ENCODE measurements at places on chromosomes 16 and 17.

DNA sequence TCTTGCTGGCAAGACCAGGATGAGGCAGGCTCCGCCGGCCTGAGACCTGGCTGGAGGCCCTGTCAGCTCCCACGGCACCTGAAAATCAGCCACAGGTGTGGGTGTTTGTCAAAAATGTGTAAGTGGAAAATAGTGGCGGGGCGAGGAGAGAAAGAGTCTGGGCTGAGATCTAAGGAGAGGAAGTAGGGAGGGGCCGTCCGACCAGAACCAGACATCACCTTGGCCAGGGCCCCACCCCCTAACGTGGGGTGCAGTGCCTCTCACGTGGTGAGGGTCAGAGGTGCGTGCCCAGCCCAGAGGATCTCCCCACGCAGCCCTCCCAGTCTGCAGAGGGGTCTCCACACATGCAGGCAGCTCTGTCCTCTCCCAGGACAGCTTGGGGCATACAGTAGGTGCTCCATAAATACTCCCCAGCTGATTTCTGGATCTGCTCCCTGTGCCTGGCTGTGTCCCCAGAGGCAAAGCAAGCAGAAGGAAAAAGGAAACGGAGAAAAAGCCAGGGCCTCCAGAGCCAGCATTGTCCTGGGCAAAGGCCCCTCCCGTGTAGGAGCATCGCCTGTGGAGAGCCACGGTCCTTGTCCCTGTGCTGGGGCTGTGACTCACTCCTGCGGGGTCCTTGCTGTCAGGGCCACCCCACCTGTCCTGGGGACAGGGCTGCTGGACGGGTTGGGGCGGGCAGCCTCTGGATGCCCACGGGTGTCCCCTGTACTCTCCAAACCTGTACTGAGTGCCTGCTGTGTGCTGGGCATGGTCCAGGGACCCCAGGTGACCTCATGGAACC, 16.7 kb downstream of the ZFPM1 start:
- DNase-seq: no peak

DNA sequence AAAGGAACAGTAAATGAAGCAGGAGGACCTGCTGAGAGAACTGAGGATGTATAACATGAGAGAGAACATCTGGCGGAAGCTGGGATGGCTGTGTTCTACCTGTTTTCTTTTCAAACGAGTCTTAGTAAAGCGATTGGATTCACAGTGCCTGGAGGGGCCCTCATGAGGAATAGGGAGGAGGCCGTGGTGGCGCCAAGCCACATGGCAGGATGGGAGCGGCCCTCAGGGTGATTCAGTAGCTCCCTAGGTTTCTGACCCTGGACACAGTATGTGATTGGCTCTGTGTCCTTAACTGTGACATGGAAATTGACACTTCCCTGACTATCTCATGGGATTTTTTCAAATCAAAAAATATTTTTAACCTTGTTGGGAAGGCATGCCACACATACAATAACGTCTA, 32.1 kb downstream of the USP43 start:
- DNase-seq: peak; percentile 58

GRCh38 chr17:40345161-40345993, 19.2 kb downstream of the GJD3 start:
- no peak for DNase-seq

- no peak for DNase-seq
Measured at GRCh38 chr17:43559161-43559816, 13.1 kb upstream of the ETV4 start.

DNA sequence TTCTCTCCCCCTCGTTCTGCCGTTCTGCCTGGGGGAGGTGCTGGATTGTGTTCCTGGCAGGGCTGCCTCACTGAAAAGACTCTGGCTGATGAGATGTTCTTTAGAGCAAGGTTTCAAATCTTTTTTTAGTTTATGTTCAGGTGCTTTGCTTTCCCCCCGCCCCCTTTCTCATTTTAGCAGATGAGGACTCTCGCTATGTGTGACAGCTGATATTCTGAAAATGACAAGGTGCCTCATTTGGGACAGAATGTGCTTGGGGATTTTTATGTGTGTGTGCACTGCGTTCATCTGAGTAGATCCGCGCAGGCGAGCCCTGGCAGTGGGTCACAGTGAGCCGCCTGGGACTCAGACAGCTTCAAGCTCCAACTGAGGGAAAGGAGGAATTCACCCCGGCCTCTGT, 205.9 kb downstream of the HS3ST4 start:
- DNase-seq: no peak

GRCh38 chr17:47735536-47736011, 2.5 kb downstream of the TBX21 start:
- DNase-seq: no peak

DNA sequence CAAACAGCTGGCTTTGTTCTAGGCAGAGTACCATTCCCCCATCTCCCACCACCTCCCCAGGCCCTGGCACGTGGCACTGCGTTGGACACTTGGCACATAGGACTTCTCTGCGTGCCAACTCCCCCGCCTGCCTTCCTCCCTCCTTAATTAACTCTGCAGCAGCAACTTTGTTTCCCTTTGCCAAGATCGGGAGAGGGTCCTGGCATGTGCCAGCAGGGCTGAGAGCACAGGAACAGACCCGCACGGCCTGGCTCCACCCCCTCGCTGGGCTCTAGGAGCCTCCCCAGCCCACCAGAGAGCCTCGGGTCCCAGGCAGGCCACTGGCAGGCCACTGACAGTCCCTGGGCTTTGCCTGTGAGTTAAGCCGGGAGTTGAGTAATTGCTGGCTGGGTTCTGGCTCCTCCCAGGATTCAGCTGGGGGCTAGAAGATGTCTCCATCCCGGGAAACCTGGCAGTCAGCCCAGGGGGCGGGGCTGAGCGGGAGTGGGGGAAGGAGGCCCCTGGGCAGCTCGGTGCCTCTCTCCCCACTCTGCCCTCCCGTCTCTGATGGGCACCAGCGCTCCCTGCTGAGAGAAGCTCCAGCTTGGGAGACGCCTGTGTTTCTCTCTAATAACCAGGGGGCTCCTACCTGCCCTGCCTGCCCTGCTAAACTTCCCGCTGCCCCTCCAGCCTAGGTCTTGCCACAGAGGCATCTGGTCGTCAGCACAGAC, 224.0 kb upstream of the TNRC6C start:
- peak; percentile 18 for DNase-seq
